ENCODE measurements at places on chromosomes 13 and 19.

DNA sequence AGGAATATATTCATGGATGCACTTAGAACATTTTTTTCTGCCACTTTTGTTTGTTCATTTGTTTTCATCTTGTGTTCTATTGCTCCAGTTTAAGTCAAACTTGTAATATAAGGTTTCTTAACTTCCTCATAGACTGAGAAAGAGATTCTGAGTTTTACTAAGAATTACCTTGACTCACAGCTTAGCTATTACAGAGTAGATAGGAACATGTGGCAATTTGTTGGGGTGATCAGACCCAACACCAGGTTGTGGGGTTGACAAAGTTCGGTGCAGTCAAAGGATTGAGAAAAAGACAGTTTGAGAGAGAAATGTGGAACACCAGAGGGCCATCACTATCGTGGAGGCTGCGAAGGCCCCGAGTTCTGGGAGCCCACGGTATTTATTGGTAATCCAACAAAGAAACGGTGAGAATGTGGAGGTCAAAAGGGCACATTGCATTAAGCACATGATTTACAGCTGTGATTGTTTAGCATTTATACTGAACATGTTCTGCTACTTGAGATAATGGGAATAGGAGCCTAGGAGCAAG lies 2526.0 kb downstream of the PCDH9 start:
- no peak for DNase-seq

DNA sequence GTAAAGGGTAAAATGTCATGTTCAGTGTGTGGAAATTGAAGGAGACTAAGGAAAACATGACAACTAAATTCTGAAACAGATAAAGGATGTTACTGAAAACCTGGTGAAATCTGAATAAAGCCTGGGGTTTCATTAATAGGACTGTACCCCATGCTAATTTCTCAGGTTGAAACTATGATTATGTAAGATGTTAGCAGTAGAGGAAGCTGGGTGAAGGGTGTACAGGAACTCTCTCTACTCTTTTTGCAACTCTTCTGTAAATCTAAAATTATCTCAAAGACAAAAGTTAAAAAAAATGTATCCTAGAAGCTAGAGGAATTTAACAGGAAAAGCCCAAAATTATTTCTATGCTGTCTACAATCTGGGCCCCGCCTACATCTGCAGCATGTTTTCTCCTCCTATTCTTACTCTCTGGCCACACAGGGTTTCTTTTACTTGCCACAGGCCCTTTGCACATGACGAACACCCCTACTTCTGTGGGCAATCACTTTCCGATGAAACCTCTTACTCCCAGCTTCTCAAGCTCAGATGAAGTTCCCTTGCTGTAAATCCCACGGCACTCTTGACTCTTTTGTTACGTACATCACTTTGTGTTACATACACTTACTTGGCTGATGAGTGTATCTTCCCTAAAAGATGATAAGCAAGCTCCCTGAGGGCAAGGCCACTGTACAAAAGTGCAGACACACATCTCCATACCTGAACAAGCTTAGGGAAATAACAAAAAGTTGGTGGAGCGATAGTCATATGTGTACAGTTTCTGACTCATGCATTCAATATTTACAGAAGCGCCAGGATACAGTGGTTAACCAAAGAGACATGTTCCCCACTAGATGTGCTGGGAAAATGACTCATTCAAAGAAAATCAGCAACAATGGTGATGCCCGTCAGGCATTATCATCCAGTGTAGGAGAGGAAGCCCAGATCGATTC lies 32.6 kb downstream of the RUBCNL start:
- DNase-seq = no peak

- DNase-seq = no peak
Measured at GRCh38 chr19:46218160-46218559, 11.4 kb upstream of the IGFL1 start.

- DNase-seq = no peak
Measured at GRCh38 chr13:113546571-113547237, 37.8 kb upstream of the TFDP1 start.

- DNase-seq = no peak
Measured at GRCh38 chr19:9868983-9869617, 34.0 kb downstream of the PIN1 start.

DNA sequence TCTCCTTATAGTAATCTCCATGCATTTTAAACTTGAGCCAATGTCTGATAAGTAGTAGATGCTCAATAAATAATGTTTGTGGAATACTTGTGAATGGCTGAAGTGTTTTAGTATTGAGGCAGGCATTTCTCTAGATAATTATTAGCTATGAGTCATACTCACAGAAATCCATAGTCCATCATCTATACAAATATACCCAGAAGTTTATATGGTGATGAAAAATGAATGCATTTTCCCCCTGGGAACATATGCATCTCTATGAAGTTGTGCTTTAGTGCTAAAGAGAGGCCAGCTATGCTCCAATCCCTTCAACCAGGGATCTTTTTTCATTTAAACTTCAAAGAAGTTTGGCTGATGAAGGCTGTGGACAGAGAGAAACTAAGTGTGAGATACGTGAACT lies 17.2 kb downstream of the MBNL2 start:
- no peak for DNase-seq

DNA sequence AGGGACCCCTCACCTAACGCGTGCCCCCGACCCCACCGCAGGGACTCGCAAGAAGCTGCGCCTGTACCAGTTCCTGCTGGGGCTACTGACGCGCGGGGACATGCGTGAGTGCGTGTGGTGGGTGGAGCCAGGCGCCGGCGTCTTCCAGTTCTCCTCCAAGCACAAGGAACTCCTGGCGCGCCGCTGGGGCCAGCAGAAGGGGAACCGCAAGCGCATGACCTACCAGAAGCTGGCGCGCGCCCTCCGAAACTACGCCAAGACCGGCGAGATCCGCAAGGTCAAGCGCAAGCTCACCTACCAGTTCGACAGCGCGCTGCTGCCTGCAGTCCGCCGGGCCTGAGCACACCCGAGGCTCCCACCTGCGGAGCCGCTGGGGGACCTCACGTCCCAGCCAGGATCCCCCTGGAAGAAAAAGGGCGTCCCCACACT lies 4.7 kb upstream of the MYBPC2 start:
- DNase-seq = no peak

- no peak for DNase-seq
Measured at GRCh38 chr19:11995174-11995573, 30.3 kb downstream of the ZNF763 start.

- peak; percentile 91 for DNase-seq
Measured at GRCh38 chr19:49929121-49929610, at the start of the genes ATF5 and NUP62. Gene ATF5, plus strand, starts transcription at chr19:49929205. Its CDS starts 1,646 bp downstream, at chr19:49930851. Gene NUP62, minus strand, starts transcription at chr19:49929504. Its CDS starts 19,697 bp downstream, at chr19:49909807.

DNA sequence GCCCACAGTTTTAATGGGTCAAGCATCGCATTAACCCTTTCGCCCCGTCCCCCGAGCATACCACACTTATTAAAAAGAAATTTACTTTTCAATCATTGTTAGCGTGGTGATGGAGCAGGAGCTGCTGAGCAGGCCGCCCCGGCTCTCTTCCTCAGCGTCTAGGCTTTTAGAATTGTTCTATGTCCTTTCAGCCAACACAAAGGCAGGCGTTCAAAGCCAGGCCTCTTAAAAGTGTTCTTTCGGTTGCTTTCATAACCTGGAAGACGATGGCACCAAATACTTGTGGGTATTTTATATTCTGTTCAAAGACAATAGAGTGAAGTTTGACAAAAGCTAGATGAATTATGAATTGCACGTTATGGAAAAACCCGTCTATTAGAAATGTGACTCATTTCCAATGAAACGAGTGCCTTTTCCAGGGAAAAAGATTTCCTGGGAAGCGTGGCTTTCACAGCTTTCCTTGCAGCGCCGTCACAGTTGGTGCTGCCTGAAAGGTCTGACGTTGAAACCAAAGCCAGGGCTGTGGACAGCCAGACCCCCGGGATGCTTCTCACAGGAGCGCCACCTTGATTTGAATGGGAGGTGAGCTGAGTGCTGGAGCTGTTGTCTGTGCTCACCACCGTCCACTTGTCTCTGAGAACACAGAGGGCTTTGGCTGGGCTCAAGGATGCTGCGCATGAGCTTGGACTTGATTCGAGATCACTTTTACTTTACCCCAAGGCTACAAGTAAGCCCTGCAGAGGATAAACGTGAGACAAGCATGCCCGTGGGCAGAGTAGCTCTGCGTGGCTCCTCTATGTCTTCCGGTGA lies 78.8 kb downstream of the SOX1 start:
- no peak for DNase-seq

DNA sequence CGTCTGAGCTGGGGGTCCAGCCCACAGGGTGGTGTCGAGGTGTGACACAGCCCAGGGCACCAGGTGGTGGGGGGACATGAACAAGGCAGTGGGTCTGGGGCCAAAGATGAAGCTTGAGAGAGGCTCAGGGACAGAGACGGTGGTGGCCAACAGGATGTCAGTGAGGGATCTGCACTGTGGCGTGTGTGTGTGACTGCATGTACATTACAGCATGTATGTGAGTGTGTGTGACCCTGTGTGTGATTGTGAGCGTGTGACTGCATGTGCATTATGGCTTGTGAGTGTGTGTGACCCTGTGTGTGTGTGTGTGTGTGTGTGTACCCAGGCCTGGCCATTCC lies 1.6 kb downstream of the ADAMTS10 start:
- DNase-seq = no peak

DNA sequence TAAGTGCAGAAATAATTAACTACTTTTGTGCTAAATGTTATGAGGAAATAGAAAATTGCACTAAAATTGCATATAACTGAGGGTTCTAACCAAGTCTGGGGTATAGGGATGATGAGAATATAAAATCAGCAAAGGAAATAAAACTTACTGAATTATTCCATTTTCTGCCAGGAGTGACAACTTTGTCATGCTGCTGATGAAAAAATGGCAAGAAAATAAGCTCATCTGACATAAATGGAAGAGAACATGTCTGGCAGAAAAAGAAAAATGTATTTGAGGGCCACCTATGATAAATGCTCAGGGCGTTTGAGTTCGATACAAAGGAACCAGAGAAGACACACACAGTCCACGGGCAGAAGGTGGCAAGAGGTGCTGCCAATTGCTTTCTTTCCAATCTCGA lies 78.2 kb downstream of the LHFPL6 start:
- no peak for DNase-seq

DNA sequence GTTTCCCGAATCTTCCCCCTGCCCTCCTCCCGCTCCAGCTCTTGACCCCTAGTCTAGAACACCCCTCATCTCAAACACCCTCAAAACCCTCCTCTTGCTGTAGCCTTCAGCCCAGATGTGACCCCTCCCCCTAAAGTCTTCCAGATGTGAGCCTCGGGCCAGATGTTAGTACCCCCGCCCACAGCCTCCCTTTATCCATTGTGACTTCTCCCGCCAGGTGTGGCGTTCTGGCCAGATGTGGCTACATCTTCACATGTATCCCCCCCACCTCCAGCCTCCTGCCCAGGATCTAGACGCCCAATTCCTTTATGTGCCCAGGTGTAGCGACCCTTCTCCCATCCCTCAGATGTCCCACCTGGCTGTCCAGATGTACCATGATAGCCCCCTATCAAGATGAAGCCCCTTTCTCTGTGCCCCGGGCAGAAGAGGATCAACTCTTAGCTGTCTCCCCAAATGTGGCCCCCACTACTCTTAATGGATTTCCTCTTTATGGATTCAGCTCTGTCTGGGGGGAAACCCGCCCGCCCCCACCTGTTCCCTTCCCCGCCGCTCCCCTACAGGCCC lies 517 bp upstream of the LTBP4 start:
- DNase-seq = no peak

GRCh38 chr19:48724796-48725753 lies 5.5 kb upstream of the MAMSTR start:
- peak; percentile 50 for DNase-seq

GRCh38 chr13:71316792-71317363 lies 550.1 kb downstream of the DACH1 start:
- no peak for DNase-seq

DNA sequence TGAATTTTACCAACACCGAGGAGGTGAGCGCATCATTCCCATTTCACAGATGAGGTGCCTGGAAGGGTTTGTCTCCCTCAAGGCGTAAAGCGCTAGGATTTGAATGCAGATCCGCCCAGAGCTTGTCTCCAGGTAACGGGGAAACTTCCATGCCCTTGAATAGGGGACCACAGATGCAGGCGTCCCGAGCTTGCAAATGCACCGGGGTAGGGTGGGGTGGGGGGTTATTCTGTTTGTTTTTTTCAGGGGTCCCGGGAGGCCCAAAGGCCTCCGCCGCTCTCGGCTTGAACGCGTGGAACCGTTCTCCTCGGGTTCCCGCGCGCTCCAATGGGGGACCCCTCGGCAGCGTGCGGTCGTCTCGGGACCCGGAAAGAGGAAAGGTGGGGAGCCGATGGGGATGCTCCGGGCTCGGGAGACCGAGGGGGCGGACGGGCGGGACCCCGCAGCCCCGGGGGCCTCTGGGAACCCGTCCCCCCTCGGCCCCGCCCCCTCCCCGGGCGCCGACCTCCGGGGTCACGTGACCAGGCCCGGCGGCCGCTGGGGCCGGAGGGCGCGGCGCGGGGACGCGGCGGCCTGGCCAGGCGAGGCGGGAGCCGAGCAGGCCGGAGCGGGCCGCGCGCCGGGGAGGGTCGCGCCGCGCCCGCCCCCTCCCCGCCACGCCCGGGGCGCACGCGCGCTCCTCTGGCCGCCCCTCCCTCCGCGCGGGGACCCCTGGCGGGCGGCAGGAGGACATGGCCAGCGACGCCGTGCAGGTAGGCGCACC lies at the start of gene PKN1:
PKN1 (plus strand) TSS at position 516 of the 763 bp plus-strand sequence; CDS start at position 732, 216 bp downstream.
- DNase-seq = peak; percentile 56

DNA sequence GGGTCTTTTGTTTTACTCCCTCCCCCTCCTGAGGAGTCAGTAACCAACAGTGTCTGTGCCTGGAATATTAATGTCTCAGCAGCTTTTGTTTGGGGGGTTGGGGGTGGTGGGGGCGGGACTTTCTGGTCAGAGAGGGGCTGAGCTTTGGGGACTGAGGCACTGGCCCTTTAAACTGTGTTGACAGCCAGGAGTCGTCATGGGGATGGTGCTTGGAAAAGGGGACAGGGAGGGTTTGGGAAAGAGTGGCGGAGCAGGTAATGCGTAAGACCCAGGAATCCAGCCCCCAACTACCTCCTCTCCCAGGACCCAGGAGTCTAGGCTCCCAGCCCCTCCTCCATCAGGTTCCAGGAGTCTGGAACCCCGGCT lies 5.2 kb downstream of the CADM4 start:
- no peak for DNase-seq

DNA sequence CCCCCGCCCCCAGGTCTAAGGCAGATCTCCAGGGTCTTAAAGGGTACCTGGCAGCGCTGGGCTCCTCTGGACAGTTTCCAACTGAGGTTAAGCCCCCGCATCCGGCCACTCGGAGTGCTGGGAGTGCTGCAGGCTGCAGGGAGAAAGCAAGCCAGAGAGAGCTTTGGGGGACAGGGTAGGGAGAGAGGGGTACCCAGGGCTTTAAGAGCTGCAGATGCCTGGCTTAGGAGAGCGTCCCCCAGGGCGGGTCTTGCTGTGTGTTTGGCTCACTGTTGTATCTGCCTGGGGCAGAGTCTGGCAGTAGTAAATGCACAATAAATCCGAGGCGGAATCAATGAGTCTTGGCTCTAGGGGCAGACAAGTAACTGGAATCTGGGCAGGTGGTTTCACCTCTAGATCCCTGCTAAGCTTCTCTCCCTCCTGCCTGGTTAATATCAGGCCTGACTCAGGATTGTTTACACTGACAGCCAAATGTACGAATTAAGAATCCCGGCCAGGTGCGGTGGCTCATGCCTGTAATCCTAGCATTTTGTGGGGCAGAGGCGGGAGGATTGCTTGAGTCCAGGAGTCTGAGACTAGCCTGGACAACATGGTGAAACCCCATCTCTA lies 798 bp upstream of the COX6B2 start:
- DNase-seq = no peak
